ENCODE measurements at places on chromosomes 11 and 22. TPM values are rescaled to one million over a fixed set of nuclear protein-coding genes. Genes with fewer than 3 reads are reported as not detected.

DNA sequence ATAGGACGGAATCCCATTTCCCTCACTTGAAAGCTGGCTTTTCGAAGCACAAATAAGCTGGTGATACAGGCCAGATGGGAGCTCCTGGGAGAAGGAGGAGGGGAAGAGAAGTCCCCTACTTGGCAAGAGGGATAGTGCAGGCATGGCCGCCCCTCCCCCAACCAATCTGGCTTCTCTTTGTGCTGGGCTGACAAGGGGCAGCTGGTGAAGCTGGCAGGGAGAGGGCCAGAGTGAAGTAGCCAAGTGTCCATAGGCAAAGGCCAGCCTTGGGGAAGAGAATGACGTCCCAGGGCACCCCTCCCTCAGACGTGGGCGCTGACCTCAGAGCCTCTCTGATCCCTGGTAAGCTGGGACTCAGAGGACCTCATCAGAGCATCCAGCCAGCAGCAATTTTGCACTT is 78.7 kb upstream of the GRAMD1B start:
- peaks cover 3% of the 10 kb centered on the region for H3K4me1 ChIP-seq
- DNase-seq, result no peak
- H3K27me3 ChIP-seq, result peaks cover 25% of the 10 kb centered on the region
- H3K36me3 ChIP-seq, result no peaks in the 10 kb centered on the region
- H3K4me3 ChIP-seq, result no peak overlapping the region

GRCh38 chr11:70872955-70873735 is 379.2 kb downstream of the SHANK2 start:
- DNase-seq, result no peak
- H3K4me3 ChIP-seq, result no peak overlapping the region
- no peaks in the 10 kb centered on the region for H3K36me3 ChIP-seq
- H3K4me1 ChIP-seq, result no peaks in the 10 kb centered on the region
- H3K27ac ChIP-seq, result no peak overlapping the region
- H3K27me3 ChIP-seq, result no peaks in the 10 kb centered on the region

- H3K36me3 ChIP-seq, result no peaks in the 10 kb centered on the region
- H3K4me3 ChIP-seq, result no peak overlapping the region
- no peak for DNase-seq
- peaks cover 9% of the 10 kb centered on the region for H3K27me3 ChIP-seq
- H3K4me1 ChIP-seq, result peaks cover 2% of the 10 kb centered on the region
- H3K27ac ChIP-seq, result no peak overlapping the region
Observed at GRCh38 chr11:60485987-60486386, 6.6 kb upstream of the MS4A12 start.

DNA sequence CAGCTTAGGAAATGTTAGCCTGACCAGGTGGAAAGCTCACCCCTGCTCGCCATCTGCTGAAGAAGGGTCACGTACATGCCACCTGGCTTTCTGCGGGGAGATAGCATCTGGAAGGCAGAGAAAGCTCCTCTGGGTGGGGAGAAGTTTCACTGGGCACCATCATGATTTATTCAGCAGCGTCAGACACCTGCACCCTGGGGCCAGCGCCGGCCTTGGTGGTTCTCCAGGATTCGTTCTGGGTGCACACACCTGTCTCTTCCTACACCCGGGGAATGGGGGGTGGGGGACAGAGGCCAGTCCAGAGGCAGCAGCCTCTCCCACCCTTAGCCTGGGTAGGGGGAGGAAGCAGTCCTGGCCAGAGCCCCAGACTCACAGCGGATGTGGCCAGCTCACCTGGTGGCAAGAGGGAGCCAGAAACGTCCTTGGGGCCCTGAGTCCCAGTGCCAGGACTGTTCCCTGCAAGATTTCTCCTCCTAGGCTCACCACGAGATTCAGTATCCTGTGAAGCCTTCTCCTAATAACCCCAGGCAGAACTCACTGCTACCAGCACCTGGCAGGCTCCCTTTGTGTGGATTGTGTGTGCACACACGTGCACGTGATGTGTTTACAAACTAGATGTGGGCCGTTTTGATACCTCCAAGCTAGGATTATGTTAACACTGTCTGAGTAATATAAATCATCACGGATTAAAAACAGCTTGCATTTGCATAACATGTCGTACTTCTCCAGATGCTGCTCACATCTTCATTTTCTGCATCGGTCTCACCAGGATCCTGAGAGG is 17.3 kb upstream of the RASD2 start:
- H3K27ac ChIP-seq, result no peak overlapping the region
- no peak for DNase-seq
- no peak overlapping the region for H3K4me3 ChIP-seq
- no peaks in the 10 kb centered on the region for H3K4me1 ChIP-seq
- no peaks in the 10 kb centered on the region for H3K36me3 ChIP-seq
- H3K27me3 ChIP-seq, result peaks cover 23% of the 10 kb centered on the region

Gene KIRREL3
- not detected for total RNA-seq

Gene PAMR1
- total RNA-seq, result not detected

Gene C11orf86
- total RNA-seq, result not detected

Gene PHOX2A
- total RNA-seq, result not detected

Gene HTR3A
- not detected for total RNA-seq
